ENCODE measurements at places on chromosomes 16 and 17. TPM values are rescaled to one million over a fixed set of nuclear protein-coding genes. Genes with fewer than 3 reads are reported as not detected.

TEX14 gene
- 0.48 TPM for total RNA-seq

CTF1 gene
- 1.6 TPM for total RNA-seq

GRCh38 chr16:69482410-69482991, 58.1 kb downstream of the CYB5B start:
- H3K4me1 ChIP-seq, result no peaks in the 10 kb centered on the region
- H3K4me3 ChIP-seq, result no peak overlapping the region
- no peaks in the 10 kb centered on the region for H3K36me3 ChIP-seq
- peak overlapping the region; percentile 68 for H3K27ac ChIP-seq

GRCh38 chr16:11395949-11396240, 50.6 kb downstream of the RMI2 start:
- H3K36me3 ChIP-seq, result no peaks in the 10 kb centered on the region
- H3K4me1 ChIP-seq, result peaks cover 8% of the 10 kb centered on the region
- no peak overlapping the region for H3K27ac ChIP-seq
- no peaks in the 10 kb centered on the region for H3K27me3 ChIP-seq
- DNase-seq, result no peak
- no peak overlapping the region for H3K4me3 ChIP-seq

DNA sequence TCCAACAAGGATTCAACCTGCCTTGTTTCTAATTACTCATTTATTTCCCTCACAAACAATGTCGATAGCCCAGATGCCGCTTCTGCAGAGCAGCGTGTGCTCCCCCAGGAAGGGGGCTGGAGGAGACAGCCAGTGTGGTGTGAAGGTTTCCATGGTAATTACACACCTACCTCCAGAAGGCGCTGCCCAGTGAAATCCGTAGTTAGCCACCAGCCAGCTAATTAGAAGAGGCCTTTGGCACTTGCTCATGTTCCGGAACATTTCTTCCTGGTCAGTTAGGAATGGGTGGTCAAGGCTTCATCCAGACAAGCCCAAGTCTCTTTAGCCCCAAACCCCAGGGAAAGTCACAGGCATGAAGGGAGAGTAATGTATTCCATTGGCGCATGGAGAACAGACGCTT, 342.5 kb upstream of the C16orf82 start:
- DNase-seq, result no peak
- H3K27ac ChIP-seq, result no peak overlapping the region
- peak overlapping the region; percentile 25 for H3K4me3 ChIP-seq
- peaks cover 4% of the 10 kb centered on the region for H3K27me3 ChIP-seq
- H3K36me3 ChIP-seq, result no peaks in the 10 kb centered on the region
- peaks cover 24% of the 10 kb centered on the region for H3K4me1 ChIP-seq

Measured in neural crest cell (in vitro differentiated cells).